ENCODE measurements at places on chromosomes 5 and 9. TPM values are rescaled to one million over a fixed set of nuclear protein-coding genes. Genes with fewer than 3 reads are reported as not detected.

SCGB3A2 gene
- 1.6 TPM for polyA plus RNA-seq

RUSC2 gene
- polyA plus RNA-seq: 3.3 TPM

TMED7 gene
- 25.9 TPM for polyA plus RNA-seq

SPATA31A3 gene
- not detected for polyA plus RNA-seq

NTNG2 gene
- polyA plus RNA-seq: 1.7 TPM

KCNIP1 gene
- 0.23 TPM for polyA plus RNA-seq

CDH10 gene
- 0.02 TPM for polyA plus RNA-seq

ANXA1 gene
- 316 TPM for polyA plus RNA-seq

AK8 gene
- polyA plus RNA-seq: 2.3 TPM

FAM81B gene
- 0.66 TPM for polyA plus RNA-seq

PCDHGB3 gene
- polyA plus RNA-seq: 0.14 TPM

SOX30 gene
- 0.16 TPM for polyA plus RNA-seq

PCDHA6 gene
- 0.05 TPM for polyA plus RNA-seq

IZUMO3 gene
- polyA plus RNA-seq: 0.02 TPM

C9 gene
- polyA plus RNA-seq: 0.05 TPM

GABRG2 gene
- 0.18 TPM for polyA plus RNA-seq

TAF11L5 gene
- not detected for polyA plus RNA-seq

CCL21 gene
- 16.6 TPM for polyA plus RNA-seq

PCDH12 gene
- polyA plus RNA-seq: 0.52 TPM

LCN2 gene
- 31.9 TPM for polyA plus RNA-seq

SCGB3A1 gene
- 2.1 TPM for polyA plus RNA-seq

Measured in thymus (tissue), 14 donors.